ENCODE measurements at places on chromosomes 12 and 14.

GRCh38 chr14:104587641-104588040 is 8.1 kb downstream of the C14orf180 start:
- no peak for DNase-seq

GRCh38 chr12:57865084-57865751 is 18.7 kb upstream of the CTDSP2 start:
- peak; percentile 64 for DNase-seq

DNA sequence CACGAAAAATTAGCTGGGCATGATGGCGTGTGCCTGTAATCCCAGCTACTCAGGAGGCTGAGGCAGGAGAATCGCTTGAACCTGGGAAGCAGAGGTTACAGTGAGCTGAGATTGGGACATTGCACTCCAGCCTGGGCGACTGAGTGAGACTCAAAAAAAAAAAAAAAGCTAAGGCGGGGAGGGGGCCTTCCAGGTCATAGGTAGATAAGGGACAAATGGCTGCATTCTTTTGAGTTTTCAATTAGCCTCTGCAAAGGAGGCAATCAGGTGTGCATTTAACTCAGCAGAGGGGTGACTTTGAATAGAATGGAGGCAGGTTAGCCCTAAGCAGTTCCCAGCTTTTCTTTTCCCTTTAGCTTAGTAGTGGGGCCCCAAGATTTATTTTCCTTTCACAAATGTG is 743 bp upstream of the AACS start:
- DNase-seq, result no peak

GRCh38 chr14:102819747-102820330 is 42.6 kb downstream of the TRAF3 start:
- no peak for DNase-seq

GRCh38 chr14:105748204-105748578 is 221.8 kb downstream of the TMEM121 start:
- peak; percentile 26 for DNase-seq

GRCh38 chr12:128619263-128619662 is 204.5 kb downstream of the SLC15A4 start:
- no peak for DNase-seq

- DNase-seq, result no peak
These were observed 414.7 kb downstream of the SLC16A7 start for GRCh38 chr12:60010486-60010885.

- no peak for DNase-seq
These were observed 4.1 kb upstream of the PRPF40B start for GRCh38 chr12:49619286-49619685.

GRCh38 chr12:54719691-54720090 is 71.5 kb upstream of the DCD start:
- DNase-seq, result no peak

Measured in activated CD4-positive, alpha-beta T cell treated with anti-CD3 and anti-CD28 coated beads, Interleukin-2, amount 50 U/mL, for 16 hours (primary cell).